ENCODE measurements at places on chromosomes 6 and 20.

- no peak for DNase-seq
Observed at GRCh38 chr6:37285861-37286311, 27.9 kb upstream of the TMEM217 start.

GRCh38 chr20:43458422-43458924 lies 777 bp downstream of the SRSF6 start:
- DNase-seq = no peak

- DNase-seq = no peak
Observed at GRCh38 chr6:113370508-113371502, 486.3 kb upstream of the MARCKS start.

GRCh38 chr6:36098920-36099647 lies 31.2 kb upstream of the MAPK13 start:
- no peak for DNase-seq

Measured in brain microvascular endothelial cell (primary cell).